Right ventricle myocardium superior (tissue), 1 donor: ENCODE measurements at places on chromosomes 2 and 18.

DNA sequence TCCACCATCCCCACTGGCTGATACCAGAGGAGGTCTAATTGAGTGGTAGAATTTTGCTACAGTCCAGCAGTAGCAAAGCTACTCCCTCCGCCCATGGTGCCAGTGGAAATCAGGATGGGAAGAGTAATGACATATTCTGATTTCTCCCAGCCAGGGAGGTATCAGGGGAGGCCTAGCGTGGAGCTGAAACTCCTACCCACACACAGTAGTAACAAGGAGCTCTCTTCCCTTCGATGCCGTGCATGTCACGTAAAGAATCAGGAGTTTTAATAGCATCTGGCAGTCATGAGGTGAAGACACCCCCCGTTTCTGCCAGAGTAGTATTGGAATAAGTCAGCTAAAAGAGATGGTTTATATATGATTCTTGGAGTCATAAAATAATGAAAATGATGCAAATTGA, 786.8 kb upstream of the DDX18 start:
- no peak for DNase-seq

GRCh38 chr2:58137856-58138255, 91.2 kb downstream of the VRK2 start:
- DNase-seq, result no peak

DNA sequence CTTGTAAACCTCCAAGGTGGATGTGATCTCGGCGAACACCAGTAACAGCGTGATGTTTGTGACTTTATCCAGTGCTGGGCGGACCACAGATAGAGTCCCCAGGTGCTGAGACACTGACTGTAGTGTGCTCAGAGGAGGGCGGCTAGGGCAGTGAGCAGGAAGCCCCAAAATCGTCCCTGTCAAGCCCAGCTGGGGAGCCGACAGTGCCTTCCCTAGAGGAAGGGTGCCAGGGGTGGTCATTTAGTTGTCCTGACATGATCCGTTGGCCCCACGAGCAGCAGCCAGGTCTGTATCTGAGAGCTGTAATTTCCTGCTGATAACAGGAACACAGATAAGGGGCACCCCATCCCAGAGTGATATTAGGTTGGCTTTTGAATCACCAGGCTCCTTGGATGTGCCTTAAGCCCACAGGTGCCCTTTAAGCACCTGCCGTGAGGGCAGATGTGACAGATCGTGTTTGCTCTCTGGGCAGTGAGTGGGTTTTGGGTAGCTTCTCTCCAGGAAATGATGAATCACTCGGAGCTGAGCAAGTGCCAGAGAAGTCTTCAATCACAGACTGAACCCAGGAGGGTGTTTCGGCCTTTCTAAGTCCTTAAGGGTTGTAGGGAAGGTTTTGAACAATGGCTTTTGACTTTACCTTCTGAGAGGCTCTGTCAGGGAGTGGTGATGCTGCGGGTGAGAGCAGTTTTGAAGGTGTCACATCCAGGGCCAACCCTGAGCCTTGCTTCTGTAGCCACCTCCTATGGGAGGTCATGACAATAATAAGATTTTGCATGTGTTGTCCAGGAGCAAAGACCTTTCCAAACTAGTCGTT, 7.7 kb downstream of the LPIN1 start:
- no peak for DNase-seq

GRCh38 chr18:11581286-11581685, 28.1 kb upstream of the SLC35G4 start:
- DNase-seq, result no peak

GRCh38 chr2:240155745-240156390, 15.4 kb upstream of the OTOS start:
- no peak for DNase-seq

GRCh38 chr2:84846741-84847142, 34.1 kb downstream of the TRABD2A start:
- no peak for DNase-seq
